ENCODE measurements at places on chromosomes 7 and 10.

DNA sequence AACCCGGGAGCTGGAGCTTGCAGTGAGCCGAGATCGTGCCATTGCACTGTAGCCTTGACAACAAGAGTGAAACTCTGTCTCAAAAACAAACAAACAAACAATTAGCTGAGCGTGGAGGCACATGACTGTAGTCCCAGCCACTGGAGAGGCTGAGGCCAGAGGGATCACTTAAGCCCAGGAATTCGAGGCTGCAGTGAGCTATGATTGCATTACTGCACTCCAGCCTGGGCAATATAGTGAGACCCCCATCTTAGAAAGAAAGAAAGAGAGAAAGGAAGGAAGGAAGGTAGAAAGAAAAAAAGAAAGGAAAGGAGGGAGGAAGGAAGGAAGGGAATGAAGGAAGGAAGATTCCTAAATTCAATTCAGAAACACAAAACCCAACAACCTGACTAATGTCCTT, 141.3 kb upstream of the TNRC18 start:
- no peak for DNase-seq

DNA sequence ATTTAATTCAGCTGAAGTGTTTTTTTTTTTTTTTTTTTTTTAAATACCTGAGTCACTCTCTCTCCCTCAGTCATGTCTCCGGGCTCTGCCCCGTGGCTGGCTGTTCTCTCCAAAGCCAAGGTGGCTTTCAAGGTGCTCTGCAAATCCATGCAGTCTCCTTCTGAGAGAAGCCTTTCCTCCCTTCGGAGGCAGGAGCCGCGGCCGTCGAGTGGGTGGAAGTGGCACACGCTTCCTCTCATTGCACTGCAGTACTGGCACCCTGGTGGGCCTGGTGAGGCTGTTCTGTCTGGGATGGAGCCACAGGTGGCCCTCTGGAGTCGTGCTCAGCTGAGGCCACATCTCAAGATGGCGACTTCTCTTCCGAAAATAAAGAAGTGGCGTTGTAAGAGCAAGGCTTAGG, 221.8 kb downstream of the GLRX3 start:
- DNase-seq = no peak

GRCh38 chr7:107070710-107071109, 26.2 kb downstream of the PRKAR2B start:
- no peak for DNase-seq

DNA sequence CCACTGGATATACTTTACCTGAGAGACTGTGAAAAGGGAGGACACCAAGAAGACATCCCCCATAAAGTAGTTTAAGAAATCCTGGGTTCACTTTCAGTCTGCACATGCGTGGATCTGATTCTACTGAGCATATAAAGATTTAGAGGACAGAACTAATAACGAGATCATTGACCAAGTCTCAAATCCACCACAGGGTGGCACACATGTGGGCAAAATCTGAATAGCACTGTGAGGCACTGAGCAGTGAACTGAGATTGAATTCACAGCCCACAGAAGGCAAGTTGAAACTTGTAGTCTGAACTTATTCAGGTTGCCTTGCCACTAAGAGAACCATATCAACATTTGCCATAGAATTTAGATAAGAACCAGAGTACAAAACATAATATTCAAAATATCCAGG, 818.6 kb downstream of the GRID1 start:
- DNase-seq = no peak

DNA sequence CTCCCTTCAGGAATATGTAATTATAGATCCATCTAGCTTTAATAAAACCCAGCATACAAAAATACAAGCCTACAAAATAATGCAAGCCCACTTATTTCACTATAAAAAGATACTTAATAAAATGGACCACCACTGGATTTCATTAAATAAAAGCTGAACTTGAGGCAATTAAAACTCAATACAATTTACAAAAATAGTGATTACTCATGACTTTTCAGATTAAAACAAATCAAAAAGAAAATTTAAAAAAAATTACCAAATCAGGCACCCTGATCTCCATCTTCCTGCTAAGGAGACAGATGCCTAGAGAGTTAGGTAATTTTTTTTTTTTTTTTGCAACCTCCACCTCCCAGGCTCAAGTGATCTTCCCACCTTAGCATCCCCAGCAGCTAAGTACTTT, 41.8 kb downstream of the PRTFDC1 start:
- no peak for DNase-seq

GRCh38 chr7:133556048-133556447, 303.2 kb downstream of the EXOC4 start:
- DNase-seq = no peak

GRCh38 chr7:150421831-150422230, 28.6 kb upstream of the GIMAP8 start:
- no peak for DNase-seq

- no peak for DNase-seq
Observed at GRCh38 chr7:94042381-94042780, 38.2 kb upstream of the BET1 start.

DNA sequence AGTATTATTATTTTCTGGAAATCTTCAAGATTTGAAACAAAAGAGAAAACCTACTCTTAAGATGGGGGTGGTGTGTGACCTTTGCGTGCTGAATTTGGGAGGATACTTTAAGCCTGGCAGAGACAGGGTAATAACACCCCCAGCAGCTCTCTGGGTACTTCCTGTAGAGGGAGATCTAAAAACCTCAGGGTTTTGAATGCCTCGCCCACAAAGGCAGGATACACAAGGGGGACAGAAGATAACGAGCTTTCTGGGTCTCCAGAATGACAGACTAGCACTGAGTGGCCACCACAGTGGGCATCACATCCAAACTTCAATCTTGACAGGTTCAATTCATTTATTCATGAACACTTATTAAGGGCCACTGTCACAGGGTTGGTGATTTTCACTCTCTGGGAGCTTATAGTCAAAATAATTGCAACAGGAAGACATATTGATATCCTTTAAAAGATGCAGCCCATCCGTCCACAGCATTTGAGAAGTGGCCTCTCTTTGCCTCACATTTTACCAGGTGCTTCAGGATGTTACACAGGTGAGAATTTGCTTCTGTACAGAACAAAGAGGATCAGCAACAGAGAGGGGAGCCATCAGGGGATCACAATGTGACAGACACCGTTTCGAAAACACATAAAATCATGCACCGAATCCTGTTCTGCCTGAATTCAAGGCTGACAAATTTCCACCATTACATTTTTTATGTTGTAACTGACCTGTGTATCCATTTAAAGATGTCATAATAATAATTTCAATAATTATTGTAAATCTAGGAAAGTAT, 14.3 kb downstream of the CPA1 start:
- no peak for DNase-seq

DNA sequence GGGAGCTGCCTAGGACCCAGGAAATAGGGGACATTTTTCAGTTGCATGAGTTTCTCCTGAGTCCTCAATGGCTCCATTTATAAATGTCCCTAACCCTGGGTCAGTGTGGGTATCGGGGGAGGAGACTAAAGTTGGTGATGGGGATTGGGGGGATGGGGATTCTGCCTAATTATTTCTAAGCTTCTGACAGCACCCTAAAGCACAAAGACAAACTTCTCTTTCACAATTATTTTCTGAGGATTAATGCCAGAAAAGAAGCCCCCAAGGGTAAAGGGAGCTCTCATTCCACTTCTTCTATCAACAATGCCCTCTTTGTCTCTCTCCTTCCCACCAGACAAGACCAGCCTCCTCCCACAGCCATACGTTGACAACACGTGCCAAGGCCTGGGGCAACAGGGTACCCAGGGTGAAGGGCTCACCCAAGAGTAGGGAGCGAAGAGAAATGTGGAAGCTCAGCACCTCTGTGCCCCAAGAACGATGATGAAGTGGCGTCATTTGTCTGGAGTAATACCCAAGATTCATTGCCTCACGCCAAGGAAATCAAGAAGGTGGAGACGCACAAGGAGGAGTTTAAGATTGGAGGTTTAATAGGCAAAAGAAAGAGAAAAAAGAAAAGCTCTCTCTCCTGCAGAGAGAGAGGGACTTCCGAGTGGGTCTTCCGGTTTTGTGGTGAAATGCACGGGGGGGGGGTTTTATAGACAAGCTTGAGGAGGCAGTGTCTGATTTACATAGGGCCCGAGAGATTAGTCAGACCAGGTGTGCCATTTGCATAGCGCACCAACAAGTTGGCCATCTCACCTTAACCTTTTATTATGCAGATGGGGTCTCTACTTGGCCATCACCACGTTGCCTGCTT, 14.4 kb upstream of the GJC3 start:
- DNase-seq = peak; percentile 8

GRCh38 chr10:3485057-3485686, 299.8 kb downstream of the KLF6 start:
- DNase-seq = peak; percentile 55

DNA sequence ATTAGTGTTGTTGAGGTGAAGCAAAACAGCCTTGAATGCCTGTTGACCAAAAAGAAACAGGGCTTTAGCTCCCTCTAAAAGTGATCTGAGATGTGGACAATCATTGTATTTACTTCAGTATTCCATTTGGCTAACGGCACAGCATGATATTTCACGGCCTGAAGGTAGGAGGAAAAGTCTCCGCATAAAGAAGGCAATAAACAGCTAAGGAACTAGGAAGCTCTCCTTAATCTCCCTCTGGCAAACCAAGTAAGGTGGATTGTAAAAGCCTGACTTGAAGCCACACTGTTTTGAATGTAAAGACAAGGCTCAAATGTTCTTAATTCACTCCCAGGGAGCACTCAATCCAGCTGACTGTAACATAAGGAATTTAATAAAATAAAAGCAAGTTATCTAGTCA, 160.0 kb upstream of the ZNF804B start:
- no peak for DNase-seq

GRCh38 chr10:132975831-132976682, 33.7 kb upstream of the CFAP46 start:
- DNase-seq = no peak

- no peak for DNase-seq
Observed at GRCh38 chr7:158265743-158266080, 321.9 kb downstream of the PTPRN2 start.

DNA sequence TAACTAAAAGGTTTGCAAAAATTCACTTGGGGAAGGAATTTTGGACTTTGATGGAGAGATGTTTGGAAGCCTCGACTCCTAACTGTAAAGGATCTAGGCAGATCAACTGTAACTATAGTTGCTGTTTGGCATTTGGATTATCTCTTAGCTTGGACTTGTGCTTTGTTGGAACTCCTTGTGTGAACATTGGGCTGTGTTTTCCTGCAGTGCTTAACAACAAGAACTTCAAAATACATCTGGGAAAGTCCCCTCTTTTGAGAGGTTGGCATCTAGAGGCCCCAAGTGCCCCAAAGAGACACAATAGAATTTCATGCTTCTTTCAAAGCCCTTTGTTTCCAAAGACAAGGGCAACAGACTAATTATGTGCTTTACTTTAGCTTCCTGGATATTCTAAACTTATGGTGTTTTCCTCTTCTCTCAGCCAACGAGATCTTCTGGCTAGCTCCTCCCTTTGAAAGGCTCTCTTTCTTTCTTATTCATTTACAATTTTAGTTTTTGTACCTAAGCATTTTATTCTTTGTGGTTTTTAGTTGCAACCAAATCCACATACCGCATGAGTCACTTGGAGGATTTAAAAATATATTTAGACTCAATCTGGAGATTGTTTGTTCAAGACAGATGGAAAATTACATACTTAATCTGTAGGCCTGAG, 11.6 kb downstream of the ABCA13 start:
- DNase-seq = no peak

GRCh38 chr10:112374724-112375541, 1.0 kb downstream of the ACSL5 start:
- peak; percentile 52 for DNase-seq

GRCh38 chr7:85554236-85555178, 367.7 kb upstream of the SEMA3D start:
- DNase-seq = peak; percentile 58

GRCh38 chr10:80187060-80187459, 18.3 kb downstream of the ANXA11 start:
- no peak for DNase-seq

DNA sequence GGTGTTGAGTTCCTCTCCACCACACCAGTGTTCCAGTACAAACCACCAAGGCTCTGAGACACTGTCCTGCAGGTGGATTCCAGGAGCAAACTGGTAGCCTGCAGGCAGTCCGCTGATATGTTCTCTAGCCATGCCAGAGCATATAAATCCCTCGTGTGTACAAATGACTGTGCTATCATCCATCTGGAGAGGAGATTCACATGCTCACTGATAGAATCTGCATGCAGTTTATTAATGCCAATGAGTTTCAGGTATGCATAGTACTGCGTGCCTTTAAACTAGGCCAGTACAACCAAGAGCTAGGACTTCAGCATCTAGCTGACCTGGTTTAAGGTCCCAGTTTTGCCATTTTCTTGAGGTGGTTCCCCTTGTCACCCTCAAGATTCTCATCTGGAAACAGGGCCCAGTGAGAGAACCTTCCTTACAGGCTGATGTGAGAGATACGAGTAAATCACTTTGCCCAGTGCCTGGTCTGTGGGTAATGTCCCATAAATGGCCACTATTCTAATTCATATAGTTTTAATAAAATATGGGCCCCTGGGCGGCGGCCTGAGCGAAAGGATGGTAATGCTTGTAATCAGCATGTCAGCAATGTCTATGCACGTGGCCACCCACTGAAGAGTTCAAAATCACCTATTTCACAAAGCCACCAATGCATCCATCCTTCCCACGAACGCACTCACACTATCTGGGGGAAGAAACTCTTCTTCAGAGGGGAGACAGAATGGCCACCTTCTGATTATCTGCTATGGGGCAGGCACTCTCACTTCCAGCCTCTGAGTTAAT, 268.0 kb upstream of the ZMIZ1 start:
- no peak for DNase-seq

GRCh38 chr7:23369100-23369499, 70.0 kb downstream of the MALSU1 start:
- DNase-seq = no peak

GRCh38 chr10:72682638-72683037, 9.3 kb upstream of the MCU start:
- no peak for DNase-seq

GRCh38 chr10:111203615-111204014, 126.8 kb downstream of the ADRA2A start:
- DNase-seq = peak; percentile 39

GRCh38 chr7:22111661-22112060, 166.0 kb upstream of the CDCA7L start:
- DNase-seq = no peak

GRCh38 chr10:77738496-77739158, 101.0 kb upstream of the KCNMA1 start:
- DNase-seq = no peak

DNA sequence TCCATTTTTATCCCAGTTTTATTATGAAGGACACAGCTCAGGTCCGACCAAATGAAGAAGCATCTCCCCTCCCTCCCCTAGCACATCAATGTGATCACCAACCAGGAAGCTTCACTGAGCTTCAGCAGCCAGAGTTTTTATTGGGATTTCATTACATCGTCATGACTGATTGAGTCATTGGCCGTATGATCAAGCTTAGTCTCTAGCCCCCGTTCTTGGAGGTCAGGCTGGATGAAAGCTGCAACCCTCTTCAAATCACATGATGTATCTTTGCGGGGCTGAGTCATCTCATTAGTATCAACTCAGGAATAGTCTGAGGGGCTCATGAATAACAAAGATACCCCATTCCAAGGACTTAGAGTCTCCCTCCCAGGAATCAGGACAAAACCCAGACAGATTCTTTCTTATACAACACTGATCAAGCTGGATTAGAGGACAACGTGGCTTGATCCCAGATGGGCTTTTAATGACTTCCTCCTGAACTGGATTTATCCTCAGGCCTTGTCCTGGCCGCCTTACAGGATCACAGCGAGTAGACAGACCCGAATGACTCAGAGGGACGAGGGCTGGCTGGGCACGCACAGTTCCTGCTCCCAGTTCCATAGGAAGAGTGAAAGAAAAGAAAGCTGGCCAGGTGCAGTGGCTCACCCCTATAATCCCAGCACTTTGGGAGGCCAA, 14.5 kb downstream of the LIMK1 start:
- DNase-seq = peak; percentile 94

- DNase-seq = no peak
Observed at GRCh38 chr7:81005254-81005653, 86.4 kb upstream of the SEMA3C start.

Data from inflammatory macrophage (primary cell).